NT2/D1 (cell line): ENCODE measurements at places on chromosomes 2 and 18.

DNA sequence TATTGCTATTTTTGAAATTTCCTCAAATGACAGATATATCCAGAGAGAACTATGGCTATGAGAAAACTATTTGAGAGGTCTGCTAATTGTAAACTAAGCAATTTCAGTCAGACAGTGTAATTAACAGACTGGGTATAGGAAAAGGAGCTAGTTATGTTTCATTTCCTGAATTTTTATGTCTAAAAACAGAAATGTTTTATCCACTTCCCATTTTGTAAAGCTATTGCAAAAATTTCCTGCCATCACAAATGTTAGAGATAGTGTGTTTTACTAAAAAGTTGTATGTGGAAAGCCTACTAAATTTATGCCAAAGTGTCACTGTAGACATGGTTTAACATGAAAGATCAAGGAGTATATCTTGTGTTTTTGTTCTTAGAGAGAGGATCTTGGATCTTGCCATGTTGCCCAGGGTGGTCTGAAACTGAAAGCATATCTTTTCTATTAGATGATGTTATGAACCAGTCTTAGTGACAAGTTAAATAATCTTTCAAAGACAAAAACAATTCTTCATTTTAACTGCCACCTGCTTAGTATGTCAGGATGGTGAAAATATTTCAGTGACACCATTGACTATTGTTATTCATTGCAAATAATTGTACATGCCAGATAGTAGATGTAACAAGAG lies 40.5 kb upstream of the ITPRID2 start:
- DNase-seq, result no peak

DNA sequence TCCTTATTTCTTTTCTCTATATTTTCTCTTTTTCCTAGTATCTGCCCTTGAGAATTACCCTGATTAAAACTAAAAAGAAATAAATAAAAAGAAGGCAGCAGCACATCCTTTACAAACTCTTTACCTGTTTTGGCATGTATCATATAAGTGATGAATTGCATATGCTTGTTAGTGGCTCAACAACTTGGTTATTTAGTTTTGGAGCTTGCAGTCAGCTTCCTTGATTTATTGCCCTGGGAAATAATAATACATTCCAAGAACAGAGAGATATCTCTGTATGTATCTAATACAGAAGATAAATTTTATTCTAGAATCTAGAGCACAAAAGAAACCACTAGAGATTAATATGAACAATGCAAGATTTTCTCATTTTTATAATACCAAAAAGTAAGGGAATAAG lies 139.8 kb upstream of the ZC3H15 start:
- no peak for DNase-seq

GRCh38 chr18:12654971-12655370 lies 2.9 kb downstream of the SPIRE1 start:
- no peak for DNase-seq

- no peak for DNase-seq
These were observed 9.5 kb downstream of the PRKRA start for GRCh38 chr2:178441426-178441825.

- no peak for DNase-seq
These were observed 24.8 kb downstream of the LPIN2 start for GRCh38 chr18:2987876-2988790.

- peak; percentile 36 for DNase-seq
These were observed 54.0 kb downstream of the HRH4 start for GRCh38 chr18:24514439-24514838.

GRCh38 chr2:222952204-222952603 lies 91.4 kb downstream of the ACSL3 start:
- no peak for DNase-seq

- DNase-seq, result no peak
These were observed 88.1 kb downstream of the CMPK2 start for GRCh38 chr2:6777626-6778025.
